ENCODE measurements at places on chromosomes 6 and 20.

DNA sequence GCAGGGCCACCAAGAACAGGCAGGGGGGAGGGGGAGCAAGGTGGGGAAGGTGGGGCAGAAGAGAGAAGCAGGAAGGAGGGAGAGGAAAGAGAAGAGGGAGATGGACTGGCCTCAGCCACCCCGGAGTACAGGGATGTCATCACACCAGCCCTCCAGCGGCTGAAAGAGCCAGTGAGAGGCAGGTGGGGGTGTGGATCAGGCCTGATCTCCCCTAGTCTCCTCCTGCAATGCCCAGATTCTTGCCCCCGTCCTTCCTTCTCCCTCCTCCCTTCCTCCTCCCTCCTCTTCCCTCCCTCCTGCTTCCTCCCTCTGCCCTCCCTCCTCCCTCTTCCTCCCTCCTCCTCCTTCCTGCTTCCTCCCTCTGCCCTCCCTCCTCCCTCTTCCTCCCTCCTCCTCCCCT is 61.5 kb downstream of the YTHDF1 start:
- DNase-seq = no peak

DNA sequence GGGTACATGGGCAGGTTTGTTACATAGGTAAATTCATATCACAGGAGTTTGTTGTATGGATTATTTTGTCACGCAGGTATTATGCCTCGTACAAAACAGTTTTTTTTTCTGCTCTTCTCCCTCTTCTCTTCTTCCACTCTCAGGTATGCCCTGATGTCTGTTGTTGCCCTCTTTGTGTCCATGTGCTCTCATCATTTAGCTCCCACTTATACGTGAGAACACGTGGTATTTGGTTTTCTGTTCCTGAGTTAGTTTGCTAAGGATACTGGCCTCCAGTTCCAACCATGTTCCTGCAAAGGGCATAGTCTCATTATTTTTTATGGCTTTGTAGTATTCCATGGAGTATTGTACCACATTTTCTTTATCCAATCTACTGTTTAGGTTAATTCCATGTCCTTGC is 65.7 kb downstream of the UNC5CL start:
- DNase-seq = no peak

- no peak for DNase-seq
Observed at GRCh38 chr6:99305021-99305554, 44.4 kb downstream of the FAXC start.

- DNase-seq = no peak
Observed at GRCh38 chr6:11155589-11155988, 44.1 kb upstream of the ERVFRD-1 start.

GRCh38 chr6:15020119-15020770 is 225.6 kb upstream of the JARID2 start:
- no peak for DNase-seq

- no peak for DNase-seq
Observed at GRCh38 chr6:118525913-118526780, 21.9 kb upstream of the PLN start.

DNA sequence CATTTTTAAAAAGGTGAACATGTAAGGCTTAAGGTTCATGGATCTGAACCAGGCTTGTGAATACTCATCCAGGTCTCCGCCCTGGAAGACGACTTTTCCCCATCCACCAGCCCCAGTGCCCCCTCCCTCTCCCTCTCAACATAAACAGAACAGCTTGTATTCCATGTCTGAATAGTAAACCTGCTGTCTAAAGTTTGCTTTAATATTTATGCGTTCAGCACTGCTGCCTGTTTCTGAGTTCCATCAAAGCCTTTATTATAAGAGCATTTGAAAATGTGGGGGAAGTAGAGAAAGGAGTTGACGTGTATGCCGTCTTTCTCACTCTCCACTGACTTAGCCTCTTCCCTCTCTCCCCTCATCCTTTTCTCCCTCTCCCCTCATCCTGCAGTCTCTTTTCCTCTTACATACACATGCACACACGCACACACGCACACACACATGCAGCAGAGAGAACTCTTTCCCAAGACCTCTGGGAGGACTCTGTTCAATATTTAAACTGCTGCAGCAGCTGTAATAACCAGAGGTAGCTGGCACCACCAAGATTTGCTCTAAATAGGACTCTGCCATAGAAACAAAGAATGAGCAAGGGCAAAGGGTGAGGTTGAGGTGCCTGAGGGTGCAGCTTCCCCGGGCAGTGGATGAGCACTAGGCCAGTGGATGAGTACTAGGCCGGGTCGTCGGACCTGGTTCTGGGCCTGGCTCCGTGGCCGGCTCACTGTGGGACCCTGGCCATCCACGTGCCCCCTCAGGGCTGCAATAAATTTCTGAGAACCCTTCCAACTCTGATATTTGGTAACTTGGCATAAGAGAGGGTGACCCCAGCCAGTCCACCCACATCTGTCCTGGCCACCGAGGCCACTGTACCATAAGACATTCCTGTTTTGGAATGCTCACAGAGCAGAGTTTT is 35.4 kb upstream of the VSTM2L start:
- DNase-seq = no peak

DNA sequence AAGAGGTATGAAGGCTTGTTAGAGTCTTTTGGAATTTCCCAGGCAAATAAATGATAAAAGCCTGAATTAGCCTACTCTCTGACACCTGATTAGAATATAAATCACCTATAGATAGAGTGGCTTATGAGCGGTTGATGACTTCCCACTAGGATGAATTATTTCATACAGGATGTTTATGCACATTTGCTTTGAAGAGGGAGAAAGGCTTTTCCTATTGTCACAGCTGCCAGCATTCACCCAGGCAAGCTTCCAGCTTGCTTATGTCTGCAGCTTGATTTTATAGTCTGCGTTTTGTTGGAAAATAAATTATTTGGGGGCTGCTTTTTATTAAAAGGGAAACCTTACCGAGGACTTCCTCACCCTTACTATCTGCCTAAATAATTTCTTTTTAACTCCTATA is 51.3 kb upstream of the EIF2S2 start:
- no peak for DNase-seq

DNA sequence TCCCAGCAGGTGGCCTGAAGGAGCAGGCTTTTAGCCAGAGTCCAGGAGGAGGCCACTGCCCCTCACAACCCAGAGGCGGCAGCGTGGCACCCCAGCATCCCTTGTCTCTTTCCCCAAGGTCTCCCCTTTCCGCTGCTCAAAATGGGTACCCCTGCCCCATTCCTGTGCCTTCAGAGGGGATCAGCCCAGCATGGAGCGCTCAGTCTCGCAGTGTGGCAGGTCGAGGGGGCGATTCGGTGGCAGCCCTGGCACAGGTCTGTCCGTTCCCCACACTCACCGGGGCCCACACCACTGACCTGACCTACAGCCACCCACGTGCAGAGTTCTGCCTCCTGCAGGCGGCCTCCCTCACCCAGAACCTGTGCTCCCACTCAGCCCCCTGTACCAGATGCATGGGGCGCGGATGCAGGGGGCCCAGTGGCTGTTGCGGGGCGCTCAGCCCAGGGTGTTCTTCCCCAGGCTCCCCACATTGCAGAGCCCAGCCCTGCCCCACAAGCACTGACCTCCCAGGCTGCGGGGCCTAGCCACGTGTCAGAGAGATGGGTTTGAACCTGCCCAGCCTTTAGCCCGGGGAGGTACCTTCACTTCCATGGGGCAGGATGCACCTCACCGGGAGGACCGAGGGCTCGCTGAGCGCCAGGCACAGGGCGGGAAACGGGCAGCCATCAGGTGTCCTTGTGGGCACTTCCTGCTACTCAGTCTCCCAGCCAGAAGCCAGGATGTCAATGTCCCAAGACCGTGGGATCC is 41.8 kb downstream of the DSTN start:
- no peak for DNase-seq

DNA sequence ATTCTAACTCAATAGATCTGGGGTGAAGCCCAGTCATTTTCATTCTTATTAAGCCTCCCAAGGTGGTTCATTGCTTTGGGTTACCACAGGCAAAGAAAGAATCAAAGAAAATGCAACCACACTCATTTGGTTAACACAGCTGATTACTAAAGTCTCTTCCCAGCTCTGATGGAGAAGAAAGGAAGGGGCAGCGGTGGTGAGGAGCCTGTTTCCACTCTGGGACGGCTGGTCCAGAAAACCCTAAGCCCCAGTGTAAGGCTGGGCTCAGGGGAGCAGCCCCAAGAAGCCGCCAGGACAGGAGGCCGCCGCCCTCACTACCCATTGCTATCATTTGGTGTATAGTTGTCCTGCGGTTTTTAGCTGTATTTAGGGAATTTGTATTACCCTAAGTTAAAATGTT is 226.9 kb downstream of the CD83 start:
- no peak for DNase-seq

GRCh38 chr6:150325066-150325772 is 43.6 kb upstream of the IYD start:
- no peak for DNase-seq

- DNase-seq = no peak
Observed at GRCh38 chr20:58691773-58692578, 624 bp upstream of the NPEPL1 start.

DNA sequence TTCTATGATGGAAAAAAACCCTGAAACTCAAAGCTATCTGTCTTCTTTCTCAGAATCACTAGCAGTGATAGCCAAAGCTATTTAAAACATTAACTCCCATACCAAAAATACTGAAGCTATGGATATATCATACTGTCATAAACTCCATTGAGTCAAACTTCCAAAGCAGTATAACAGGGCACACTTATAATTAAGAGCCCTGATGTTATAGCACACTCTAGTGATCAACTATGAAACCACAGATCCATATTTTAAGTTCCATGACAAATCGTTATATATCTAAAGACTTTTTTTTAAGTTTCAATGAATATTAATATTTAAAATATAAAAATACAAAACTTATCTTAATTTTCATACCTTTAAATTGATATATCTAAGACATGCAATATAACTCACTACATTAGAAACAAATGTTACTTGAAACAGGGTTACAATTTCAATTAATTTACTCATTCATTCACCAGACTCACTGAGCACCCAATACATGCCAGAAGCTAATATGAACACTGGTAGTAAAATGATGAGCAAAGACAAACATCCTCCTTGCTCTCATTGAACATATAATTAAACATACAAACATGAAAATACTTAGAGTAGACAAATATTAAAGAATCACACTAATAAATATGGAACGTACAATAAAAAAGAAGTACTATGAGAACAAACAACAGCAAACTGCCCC is 69.3 kb downstream of the IBTK start:
- DNase-seq = peak; percentile 7

DNA sequence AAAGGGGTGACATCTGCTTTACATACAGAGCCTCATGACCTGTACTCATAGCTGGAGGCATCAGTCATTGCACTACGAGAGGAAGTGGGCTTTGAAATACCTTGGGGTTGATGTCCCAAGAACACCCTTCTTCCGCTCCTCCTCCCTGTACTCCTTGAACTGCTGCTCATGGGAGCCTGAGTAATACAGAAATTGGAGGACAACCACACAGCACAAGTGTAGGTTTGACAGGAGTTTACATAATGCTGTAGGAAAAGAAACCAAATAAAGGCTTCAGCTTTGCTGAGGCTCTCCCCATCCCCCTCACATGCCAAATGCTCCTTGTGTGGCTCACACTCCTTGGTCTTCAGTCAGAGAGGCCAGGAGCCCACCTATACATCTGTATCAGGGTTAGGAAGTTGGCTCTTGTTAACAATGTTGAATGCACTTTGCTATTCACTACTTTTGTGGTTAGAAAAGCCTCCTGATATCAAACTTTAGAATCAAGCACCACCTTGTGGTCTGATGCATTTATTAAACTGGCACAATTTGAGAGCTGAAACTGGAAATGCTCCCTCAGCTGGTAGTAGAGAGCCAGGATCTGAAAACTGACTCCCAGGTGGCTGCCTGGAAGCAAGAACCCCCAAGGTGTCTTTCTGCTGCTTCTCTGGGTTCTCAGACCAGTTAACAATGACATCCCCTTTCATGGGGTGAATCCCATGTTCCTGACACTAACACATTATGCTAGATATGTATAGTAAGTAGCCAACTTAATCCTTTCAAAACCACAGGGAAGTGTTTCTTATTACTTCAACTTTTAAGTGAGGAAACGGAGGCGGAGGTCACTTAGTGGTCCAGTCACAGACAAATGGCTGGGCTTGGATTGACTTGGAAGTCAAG is 56.2 kb upstream of the EDN1 start:
- DNase-seq = peak; percentile 58

- no peak for DNase-seq
Observed at GRCh38 chr20:59938696-59939051, 1.4 kb downstream of the PPP1R3D start.

GRCh38 chr20:49562311-49563014 is 5.5 kb downstream of the PTGIS start:
- DNase-seq = no peak

DNA sequence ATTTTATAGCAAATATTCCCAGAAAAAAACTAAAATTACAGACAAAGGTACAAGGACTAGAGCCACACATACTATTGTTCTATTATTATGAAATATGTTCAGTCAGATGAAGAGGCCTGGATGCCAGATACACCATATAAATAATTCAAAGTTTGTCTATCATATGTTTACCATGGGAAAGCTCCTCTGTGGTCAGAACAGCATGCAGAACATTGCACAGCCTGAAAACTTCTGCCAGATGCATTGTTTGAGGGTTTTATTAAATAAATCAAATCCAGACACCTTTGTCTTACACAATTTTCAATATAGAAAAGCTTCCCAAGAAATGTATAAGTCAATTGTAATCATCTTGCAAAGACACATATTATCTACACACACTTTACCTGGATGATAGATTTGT is 35.0 kb upstream of the COL21A1 start:
- no peak for DNase-seq

GRCh38 chr6:146583966-146584365 is 14.8 kb upstream of the ADGB start:
- no peak for DNase-seq

- DNase-seq = no peak
Observed at GRCh38 chr6:35080016-35080680, 61.0 kb downstream of the TCP11 start.

GRCh38 chr6:56978530-56978929 is 23.6 kb downstream of the BEND6 start:
- no peak for DNase-seq

DNA sequence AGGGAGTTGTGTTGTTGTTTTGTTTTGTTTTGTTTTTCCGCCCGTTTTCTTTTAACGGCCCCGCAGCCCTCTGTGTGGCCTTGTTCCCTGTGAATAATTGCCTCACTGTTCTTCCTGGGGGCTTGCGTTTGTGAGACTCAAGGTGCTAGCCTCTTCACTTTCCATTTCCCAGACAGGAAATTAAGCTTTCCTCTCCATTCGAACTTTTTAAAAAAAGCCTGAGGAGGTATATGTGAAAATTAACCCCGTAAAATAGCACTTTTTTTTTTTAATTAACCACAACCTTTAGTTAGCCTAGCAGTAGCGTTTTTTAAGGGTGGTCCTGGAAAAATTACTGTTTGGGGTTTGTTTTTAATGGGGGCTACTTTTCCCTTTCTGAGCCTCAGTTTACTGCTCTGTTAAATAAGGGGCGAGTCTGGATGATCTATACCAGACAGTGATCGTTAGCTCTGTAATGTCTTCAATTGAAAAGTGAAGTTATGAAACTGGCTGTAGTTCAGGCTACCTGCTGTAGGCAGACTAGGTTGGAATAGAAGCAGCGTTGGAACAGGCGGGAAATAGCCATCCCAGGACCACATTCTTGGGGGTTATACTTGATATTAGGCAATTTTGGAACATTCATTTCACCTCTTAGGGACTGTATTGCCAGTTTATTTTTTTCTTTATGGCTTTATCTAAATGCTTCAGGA is 1.7 kb downstream of the STX16 start:
- no peak for DNase-seq

All from HEK293T (cell line).